CD4-positive, alpha-beta T cell treated with Interleukin-17A for 4 hours (primary cell): ENCODE measurements at places on chromosomes 13 and 19.

GRCh38 chr13:32233062-32233461 is 82.1 kb downstream of the ZAR1L start:
- no peak for DNase-seq

DNA sequence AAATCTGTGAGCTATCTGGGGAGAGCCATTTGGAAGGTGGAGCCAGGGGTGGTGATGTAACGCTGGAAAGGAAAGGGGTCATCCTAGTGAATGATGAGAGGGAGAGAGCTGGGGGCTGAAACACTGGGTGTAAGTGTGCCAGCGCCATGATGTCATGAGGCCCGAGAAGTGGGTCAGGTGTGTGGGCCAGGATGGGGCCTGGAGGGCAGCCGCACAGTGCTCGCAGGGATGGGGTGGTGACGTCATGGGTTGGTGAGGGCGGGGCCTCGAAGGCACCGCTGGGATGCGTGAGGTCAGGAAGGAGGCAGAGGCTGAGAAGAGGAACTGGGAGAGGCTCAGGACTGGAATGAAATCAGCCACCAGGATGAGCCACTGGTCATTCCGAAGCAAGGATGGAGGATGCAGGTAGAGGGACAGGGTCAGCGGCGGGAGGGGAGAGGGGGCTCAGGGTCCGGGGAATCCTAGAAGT is 4.4 kb downstream of the CCDC61 start:
- DNase-seq = peak; percentile 24

- DNase-seq = no peak
These were observed 351.7 kb upstream of the ARGLU1 start for GRCh38 chr13:106919638-106920037.

- no peak for DNase-seq
These were observed 2.0 kb downstream of the ZNF431 start for GRCh38 chr19:21143854-21144253.

- DNase-seq = peak; percentile 86
These were observed 15.3 kb downstream of the IZUMO2 start for GRCh38 chr19:50147462-50148423.

DNA sequence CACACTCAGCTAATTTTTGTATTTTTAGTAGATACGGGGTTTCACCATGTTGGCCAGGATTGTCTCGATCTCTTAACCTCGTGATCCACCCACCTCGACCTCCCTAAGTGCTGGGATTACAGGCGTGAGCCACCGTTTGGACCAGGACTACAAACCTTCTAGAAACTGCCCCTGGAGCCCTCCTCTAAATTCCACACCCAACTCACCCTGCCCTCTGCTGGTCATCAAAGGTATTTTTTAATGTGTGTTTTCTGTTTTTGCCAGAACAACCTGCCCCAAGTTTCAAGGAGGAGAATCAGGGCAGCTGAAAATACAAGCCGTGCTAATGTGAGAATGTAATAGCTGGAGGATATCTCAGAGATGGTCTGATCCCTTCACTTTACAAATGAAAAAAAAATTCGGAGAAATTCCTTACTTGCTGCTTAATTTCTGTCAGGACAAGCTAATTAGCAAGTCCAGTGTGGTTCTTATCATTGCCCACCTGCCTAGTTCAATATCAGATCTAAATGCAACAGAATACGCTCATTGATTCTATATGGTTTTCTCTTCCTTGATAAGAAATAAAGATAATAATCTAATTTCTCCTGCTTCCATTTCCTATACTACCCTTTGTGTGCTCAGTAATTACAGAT is 4.1 kb downstream of the ATP8A2 start:
- DNase-seq = peak; percentile 33

- no peak for DNase-seq
These were observed 304.4 kb downstream of the SUCLA2 start for GRCh38 chr13:47696674-47697073.

DNA sequence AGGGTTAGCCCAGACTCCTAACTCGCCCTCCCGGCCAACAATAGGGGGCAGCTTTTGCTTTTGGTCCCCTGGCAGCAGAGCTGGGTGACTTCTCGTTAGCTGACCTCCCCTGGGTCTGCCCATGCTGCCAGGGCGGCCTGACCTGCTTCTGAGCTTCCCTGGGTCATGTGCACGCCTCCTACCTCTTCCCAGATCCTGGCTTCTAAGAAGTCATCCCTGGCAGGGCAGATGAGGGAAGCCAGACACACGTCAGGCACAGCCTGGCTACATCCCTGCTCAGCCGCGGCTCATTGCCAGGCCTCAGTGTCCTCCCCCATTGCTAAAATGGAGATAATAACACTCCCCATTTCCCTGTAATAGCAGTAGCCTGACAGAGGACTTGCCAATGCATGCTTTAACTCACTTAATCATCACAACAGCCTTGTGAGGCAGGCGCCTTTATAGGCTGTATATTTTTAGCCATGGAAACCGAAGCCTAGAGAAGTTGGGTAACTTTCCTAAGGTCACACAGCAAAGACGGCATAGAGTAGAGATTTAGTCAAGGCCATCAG is 2.1 kb downstream of the KCNK6 start:
- DNase-seq = no peak

GRCh38 chr19:15268928-15269253 is 36.6 kb upstream of the EPHX3 start:
- DNase-seq = no peak

DNA sequence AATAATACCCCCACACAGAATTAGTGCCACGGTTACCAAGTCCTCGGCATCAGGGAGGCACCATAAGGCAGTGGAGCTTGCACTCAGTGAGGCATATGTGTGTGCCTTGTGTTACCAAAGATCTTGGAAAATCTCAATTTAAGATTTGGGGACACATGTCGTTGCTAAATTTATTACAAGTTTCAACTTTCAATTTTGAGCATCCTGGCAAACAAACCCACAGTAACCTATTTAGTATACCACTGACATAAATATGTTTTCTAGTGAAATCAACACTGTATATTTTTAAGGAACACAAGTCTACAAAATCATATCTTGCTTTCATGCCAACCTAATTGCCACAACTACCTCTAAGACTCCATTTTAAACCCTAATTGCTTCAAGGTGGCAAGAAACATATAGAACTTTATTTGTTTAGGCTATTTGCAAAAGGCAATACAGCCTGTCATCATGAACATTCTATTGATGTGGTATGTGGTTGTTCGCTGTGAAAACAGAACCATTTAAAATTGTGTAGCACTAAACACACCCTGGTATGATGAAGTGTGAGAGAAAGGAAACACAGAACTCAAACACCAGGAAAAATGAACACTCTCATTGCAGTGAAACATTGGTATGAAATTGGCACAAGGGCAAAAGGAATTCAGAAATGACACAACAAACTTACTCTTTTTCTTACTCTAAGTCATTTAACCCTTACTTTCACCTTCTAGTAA is 531.1 kb downstream of the IRS2 start:
- no peak for DNase-seq

- no peak for DNase-seq
These were observed 240.4 kb downstream of the KLF12 start for GRCh38 chr13:73893833-73894232.

DNA sequence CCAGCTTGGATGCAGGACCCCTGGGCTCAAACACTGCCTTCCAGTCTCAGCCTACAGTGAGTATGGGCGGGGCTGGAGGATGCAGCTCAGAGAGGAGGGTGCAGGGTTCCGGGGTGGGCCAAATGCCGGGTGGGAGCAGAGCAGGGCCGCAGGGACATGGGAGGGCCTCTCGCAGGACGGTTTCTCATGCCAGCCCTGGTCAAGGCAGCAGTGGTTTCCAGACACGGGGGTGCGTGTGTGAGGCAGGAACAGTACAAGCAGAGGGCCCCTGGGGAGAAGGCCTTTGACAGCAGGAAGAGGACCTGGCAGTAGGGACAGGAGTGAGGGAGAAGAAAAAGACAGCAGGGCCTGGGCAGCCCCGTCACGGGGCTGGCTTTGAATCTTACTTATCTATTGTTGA is 34.1 kb downstream of the CRTC1 start:
- no peak for DNase-seq

GRCh38 chr19:34181111-34181864 is 9.0 kb downstream of the LSM14A start:
- DNase-seq = no peak

DNA sequence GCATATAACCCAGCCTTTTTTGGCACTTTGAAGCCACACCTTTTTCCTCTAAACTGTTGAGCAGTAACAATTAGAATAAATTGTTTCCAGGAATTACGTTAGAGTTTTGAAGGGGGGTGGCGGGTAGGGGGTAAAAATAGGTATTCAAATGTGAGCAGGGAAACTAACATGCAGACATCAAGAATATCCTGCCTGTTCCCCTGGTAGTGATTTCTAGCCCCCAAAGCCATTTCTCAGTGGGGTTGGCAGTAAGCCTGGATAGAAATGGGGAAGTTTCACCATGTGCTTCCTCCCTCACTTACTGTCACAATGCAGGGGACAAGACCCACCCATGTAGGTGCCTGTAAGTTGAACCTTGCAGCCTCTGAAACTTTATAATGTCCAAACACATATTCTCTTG is 3.8 kb downstream of the DOCK9 start:
- DNase-seq = no peak

DNA sequence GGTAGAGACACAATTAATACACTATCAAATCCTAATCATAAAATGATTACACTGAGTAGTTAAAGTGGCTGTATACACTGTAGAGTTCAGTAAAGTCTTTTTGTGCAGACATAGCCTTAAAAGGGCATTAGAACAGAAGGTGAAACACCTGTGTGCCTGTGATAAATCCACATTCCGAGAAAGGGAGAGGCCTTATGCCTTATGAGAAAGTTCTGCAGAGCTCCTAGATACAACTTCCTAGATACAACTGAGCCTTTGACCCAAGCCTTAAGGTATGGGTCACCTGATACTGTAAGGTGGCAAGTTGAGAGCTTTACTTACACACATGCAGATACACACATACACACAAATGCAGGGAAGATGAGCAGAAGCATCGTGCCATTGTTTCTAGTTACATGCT is 6.3 kb downstream of the SERP2 start:
- DNase-seq = no peak
